ENCODE measurements at places on chromosomes 11 and 22.

DNA sequence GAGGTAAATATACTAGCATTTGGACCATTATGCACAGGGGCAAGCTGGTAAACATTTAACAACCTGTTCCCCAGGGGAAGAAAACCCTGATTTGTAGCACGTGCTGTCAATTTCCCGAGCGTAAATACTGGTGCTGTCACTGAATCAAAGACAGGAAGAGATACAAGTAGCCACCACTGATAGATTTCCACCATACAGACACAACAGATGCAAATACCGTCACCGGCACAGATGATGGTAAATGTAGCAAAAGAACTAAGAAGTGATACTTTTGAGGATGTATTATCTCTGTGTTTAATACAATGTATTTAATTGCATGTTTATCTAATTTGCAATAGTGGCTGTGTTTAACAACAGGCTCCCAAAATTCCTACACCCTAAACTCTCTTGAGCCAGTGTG is 39.6 kb downstream of the SHISAL1 start:
- no peak for DNase-seq

- no peak for DNase-seq
Measured at GRCh38 chr11:96095884-96096303, 172.0 kb upstream of the MTMR2 start.

DNA sequence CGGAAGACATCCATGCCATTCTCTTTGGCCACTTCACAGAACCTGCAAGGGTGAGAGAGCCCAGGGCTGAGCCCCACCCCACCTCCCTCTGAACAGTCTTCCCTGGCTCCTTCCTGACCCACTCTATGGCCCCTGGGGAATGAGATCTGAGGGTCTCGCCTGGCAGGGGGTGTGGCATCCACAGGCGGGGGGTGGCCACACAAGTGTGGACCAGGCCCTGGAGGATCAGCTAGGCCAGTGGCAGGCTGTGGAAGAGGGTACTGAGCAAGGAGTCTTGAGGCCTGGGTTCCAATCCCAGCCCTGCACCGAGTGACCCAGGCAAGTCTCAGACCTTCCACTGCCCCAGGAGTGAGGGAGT is 5.6 kb upstream of the LRFN4 start:
- DNase-seq: no peak

GRCh38 chr22:42343531-42344081 is 73.2 kb upstream of the TCF20 start:
- DNase-seq: no peak
